ENCODE measurements at places on chromosomes 16 and 17.

- DNase-seq, result no peak
These were observed 942 bp downstream of the LDAF1 start for GRCh38 chr16:21159281-21159951.

- no peak for DNase-seq
These were observed 19.8 kb downstream of the GTF3C1 start for GRCh38 chr16:27529962-27530361.

- DNase-seq, result no peak
These were observed 84.1 kb downstream of the TOX3 start for GRCh38 chr16:52462816-52463215.

GRCh38 chr17:51119415-51120356, 982 bp downstream of the SPAG9 start:
- DNase-seq, result no peak

DNA sequence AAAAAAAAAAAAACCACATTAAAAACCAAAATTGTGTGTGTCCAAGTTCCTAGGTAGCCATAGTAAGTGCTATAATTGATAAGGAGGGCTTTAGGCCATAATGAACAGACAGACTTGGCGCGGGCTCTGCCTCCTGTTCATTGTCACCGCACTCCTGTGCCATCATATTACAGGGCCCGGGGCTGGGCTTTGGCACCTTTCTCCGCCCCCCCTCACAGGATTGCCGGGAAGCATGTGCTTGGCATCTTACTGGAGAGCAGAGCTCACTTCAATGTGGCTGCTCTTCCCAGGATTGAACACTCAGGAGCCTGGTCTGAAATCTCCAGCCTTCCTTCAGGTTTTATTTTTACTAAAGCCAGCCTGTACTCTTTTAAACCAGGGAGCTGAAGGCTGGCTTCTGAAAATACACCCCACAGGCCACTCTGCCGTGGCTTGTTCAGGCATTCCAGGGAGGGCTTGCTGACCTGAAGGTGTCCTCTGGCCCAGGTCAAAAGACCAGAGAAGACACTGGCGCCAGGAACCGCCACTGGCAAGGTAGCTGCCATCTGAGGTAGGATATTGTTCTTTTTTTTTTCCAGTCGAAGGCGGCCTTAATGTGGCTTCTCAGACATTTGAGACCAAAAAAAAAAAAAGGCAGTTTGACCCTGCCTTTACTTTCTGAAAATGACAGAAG, 39.3 kb downstream of the DHRS7B start:
- DNase-seq, result no peak

GRCh38 chr17:17391668-17392370, 85.0 kb upstream of the MED9 start:
- peak; percentile 58 for DNase-seq

DNA sequence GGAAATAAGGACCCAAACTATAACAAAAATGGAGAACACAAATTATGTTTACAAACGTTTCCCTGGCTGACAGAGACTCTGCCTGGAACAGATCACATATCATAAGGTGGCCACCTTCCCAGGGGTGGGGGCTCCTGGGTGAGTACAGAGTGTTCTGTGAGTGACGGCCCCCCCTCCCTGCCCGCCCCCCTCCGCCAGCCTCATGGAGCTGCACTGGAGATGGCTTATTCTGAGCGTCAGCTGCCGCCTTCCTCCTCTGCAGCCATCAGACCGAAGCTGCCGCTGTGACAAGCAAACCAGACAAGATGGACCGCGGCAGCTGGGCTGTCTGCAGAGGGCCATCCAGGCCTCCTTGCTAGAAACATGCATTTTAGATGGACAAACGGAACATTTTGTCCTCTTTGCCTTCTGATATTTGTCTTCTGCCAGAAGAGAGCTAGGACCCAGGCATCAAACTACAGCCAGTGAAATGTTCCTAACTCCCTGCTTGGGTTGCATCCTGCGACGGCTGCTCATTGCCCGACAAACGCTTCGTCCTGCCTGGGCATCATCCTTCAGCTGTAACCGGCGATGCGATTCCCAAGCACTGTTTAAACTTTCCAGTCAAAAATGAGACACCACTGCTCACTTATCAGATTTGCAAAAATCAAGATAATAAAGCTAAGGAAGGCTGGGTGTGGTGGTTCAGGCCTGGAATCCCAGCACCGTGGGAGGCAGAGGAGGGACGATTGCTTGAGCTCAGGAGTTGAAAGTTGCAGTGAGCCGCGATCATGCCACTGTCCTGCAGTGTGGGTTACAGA, 15.3 kb upstream of the RPTOR start:
- DNase-seq, result no peak
